Activated naive CD8-positive, alpha-beta T cell treated with anti-CD3 and anti-CD28 coated beads, Interleukin-2, amount 10 ng/mL, durations not matched to agents 7 days and 5 days (primary cell): ENCODE measurements at places on chromosomes 16 and 17. TPM values are rescaled to one million over a fixed set of nuclear protein-coding genes. Genes with fewer than 3 reads are reported as not detected.
A peak's percentile ranks its signal among the peaks of the same experiment; 100 is the strongest.

- DNase-seq = no peak
- no peak overlapping the region for H3K4me3 ChIP-seq
- peak overlapping the region; percentile 76 for H3K27ac ChIP-seq
- no peaks in the 10 kb centered on the region for H3K27me3 ChIP-seq
Observed at GRCh38 chr17:45284176-45285140, 22.6 kb upstream of the SPATA32 start.

DNA sequence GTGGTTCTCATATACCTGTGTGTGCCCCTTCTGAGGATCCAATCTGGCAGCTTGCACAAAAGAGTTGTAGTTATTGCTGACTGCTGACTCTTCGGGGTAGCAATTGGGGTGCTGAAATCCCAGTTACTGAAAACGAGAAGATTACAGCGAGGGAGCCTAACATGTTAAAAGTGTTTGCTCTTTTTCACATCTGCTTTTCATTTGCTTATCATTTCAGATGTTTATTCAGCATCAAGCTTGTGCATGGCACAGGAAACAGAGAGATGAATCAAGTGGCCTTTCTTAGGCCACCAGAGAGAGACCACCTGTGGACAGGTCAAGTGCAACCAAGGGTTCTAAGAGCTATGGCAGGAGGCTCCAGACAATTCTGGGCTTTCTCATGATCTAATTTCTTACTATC, 16.9 kb downstream of the DHRS7B start:
- no peak for DNase-seq
- peaks cover 1% of the 10 kb centered on the region for H3K4me1 ChIP-seq
- peaks cover 36% of the 10 kb centered on the region for H3K36me3 ChIP-seq
- no peaks in the 10 kb centered on the region for H3K27me3 ChIP-seq

The B9D1 gene
- 2.1 TPM for total RNA-seq

The TBC1D3G gene
- total RNA-seq = not detected
